GM04504 (cell line): ENCODE measurements at places on chromosomes 5 and 9.

DNA sequence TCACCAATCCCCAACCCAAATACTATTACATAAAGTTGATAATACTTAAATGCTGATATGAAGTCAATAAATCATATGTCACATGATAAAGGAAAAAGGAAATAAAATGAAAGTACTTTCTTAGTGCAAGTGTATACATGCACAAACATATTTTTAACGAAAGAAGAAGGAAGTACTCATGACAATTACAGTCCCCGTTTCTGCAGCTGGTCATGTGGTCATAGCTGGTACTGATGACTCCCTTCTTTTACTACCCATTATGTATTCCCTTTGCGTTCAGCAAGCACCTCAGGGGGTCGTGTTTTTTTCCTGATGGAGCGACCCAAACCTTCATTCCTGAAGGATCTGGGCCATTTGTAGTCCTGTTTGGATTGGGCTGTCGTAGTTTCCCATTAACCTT is 27.3 kb downstream of the CENPP start:
- no peak for DNase-seq

DNA sequence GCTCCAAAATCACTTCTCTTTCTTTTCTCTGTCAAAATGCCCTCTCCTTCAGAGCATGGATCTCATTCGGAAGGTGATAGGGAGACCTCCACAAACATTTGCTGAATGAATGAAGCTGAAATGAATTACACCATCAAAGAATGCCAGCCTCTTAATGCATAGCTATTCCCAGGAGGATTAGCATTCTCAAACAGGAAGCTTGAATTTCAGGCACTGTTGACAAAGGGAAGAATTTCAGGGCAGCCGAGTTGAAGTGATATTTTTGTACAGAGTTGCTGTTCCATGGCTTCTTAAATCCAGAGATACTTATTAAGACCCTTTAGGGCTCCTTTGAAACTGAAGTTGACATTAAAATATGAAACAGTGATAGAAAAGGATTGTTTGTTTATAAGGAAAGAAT is 18.8 kb downstream of the HBEGF start:
- no peak for DNase-seq

- no peak for DNase-seq
These were observed 18.4 kb upstream of the DEPDC1B start for GRCh38 chr5:60718166-60718892.

- DNase-seq: no peak
These were observed 10.1 kb downstream of the RNF145 start for GRCh38 chr5:159199225-159199624.

GRCh38 chr5:8807636-8808035 is 738.2 kb downstream of the SEMA5A start:
- DNase-seq: no peak

DNA sequence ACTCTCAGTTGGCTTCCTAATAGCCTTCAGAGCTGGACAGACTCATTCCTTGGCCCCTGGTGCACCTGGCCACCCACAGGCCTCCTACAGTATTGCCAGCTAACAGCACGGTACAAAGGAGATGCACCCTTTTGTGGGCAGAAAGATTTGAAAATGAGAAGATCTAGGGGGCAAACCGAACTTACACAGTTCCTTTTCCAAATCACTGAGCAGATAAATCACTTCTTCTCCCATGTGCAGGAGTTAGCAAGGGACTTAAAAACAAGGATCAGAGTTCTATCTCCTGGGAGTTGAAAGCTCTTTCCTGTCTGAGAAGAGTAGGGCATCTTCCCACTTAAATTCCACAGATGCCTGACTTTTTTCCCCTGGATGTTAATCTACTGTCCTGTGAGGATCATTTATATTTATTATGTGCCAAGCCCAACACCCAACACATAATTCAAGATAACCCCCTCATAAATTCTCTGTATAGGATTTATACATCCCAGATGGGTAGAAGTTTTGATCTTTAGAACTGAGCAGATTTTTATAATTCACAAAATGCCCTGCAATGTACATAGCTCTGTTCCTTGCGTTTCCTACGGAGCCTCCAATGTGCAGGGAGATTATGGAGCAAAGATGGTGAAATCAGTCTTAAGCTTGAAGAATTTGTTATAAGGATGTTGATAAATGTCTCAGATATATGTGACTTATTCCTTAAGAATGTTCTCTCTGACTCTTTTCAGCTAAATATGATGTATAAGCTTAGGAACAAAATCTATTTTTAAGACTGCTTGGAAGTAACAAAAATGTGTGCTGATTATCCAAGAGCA is 207.2 kb upstream of the DAPK1 start:
- no peak for DNase-seq

GRCh38 chr9:130472184-130472705 is 27.5 kb downstream of the ASS1 start:
- DNase-seq: no peak

- DNase-seq: no peak
These were observed 192.2 kb downstream of the HSD17B3 start for GRCh38 chr9:96109680-96110351.

GRCh38 chr5:12335938-12336337 is 431.7 kb upstream of the CTNND2 start:
- DNase-seq: no peak

DNA sequence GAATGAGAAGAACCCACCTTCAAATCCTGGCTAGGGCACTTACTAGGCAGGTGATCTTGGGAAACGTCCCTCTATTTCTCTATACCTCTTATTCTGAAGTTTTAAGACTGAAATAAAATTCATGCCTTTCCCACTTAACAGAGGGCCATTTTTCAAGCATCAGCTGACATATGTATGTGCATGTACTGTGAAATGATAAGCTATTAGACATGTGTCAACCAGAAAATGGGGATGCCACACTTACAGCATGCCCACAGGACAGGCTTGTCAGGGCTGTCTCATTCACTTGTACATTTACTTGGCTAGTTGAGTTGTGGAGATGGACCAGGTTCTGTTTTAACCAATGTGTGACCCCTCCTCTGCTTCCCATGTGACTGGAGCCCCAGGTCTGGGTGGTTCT is 78.5 kb downstream of the C9orf152 start:
- DNase-seq: no peak

DNA sequence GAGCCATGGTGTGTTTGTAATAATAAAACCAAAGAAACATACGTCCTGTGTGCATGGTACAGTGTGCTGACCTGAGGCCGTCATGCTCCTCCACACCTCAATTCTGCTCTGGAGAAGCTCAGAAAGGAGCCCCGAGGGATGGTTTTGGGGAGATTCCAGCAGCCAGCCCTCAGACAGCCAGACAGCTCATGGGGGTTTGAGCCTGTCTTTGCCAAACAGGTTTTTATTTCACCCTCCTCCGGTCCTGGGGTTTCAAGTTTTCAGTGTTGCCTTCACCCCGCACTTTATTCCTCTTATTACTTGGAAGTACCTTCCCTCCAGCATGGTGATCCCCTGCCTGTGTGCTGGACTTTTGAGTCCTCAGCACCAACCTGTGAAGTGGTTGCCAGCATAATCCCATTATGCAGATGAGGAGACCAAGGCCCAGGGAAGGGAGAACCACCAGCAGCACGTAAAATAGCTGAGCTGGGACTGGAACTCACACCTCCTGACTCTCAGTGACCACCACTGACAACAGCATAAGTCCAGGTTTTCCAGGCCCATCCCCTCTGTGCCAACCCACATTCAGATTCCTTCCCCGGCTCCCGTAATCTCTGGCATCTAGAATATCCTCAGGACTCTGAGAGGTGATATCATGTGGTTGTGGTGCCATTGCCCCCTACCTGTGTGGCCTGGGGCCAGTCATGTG is 35.1 kb downstream of the TGFBI start:
- no peak for DNase-seq

- peak; percentile 90 for DNase-seq
These were observed 7.1 kb downstream of the UBAP1 start for GRCh38 chr9:34185778-34186551.

DNA sequence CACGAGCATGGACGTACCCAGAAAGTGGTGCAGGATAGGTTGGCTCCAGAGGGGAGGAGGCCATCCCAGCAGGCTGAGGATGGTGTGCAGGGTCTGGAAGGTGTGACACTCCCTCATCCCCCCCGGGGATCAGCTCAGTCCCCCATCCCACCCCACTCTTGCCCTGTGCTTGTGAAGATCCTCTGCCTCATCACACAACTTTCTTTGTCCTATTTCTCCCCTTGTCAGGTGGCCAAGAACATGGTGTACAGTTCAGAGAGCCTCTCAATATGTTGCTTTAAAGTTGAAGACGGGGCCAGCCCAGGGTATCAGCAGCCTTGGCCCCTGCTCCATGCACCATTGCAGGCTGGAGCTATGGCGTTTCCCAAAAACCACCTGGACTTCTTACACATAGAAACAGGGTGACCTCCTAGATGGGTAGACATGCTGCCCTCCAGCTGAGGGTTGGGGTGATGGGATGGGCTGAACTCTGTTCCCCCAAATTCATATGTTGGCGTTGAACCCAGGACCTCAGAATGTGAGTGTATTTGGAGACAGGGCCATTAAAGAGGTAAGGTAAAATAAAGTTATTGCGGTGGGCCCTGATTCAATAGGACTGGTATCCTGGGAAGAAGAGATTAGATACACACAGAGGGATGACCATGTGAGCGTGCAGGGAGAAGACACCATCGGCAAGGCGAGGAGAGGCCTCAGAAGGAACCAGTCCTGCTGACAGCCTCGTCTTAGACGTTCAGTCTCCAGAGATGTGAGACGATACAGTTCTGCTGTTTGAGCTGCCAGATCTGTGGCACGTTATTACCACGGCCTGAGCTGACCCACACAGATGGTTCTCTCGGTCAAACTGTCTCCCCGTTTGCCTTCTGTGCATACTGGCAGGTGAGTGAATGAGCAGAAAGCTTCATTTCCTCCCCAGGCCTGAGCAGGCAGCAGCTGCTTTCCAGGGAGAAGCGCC is 272.5 kb downstream of the GADD45G start:
- no peak for DNase-seq

- peak; percentile 87 for DNase-seq
These were observed 91.5 kb upstream of the DNAH5 start for GRCh38 chr5:14035859-14036503.

- no peak for DNase-seq
These were observed 108.9 kb upstream of the CHD1 start for GRCh38 chr5:99037668-99038067.

DNA sequence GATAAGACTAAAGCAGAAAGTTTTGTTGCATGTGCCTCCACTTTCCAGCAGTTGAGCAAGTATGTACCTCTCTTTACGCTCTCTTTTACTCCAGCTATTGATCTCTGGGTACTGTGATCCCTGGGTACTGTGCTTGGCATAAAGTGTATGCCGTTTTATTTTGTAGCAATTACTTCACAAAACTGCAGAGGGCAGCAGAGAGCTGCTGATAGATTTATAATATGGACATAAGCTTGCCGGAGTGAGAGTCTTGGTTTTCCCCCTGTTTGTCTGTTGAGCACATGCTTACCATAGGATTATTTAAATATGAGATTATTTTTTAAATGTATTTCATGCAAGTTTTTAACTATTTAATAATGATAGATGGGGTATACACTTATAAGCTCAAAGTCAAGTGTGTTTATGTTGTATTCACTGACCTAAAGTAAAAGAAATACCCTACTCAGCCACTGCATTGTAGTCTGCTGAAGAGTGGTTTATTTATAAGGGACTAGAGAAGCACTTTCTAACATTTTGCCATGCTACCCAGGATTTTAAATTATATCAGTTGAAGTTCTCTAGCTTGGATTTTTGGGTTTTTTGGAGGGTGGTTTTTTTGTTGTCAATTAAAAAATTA is 13.0 kb downstream of the TTC1 start:
- peak; percentile 32 for DNase-seq

GRCh38 chr5:71899865-71900342 is 180.8 kb downstream of the CARTPT start:
- DNase-seq: no peak

DNA sequence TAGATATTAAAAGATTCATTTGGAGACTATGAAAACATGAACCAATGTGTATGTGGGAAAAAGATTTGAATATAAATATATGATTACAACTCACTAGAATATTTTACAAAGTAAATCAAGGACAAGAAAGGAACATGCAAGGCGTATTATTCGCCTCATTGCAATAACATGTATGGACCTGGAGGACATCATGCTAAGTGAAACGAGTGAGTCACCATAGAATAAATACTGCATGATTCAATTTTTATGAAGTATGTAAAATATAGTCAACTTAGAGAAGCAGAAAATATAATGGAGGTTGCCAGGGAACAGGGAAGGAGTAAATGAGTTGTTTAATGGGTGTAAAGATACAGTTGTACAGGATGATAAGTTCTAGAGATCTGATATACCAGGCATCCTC is 4.9 kb downstream of the TXNDC8 start:
- no peak for DNase-seq

- DNase-seq: no peak
These were observed 47.9 kb upstream of the PPP2CA start for GRCh38 chr5:134273642-134274395.

DNA sequence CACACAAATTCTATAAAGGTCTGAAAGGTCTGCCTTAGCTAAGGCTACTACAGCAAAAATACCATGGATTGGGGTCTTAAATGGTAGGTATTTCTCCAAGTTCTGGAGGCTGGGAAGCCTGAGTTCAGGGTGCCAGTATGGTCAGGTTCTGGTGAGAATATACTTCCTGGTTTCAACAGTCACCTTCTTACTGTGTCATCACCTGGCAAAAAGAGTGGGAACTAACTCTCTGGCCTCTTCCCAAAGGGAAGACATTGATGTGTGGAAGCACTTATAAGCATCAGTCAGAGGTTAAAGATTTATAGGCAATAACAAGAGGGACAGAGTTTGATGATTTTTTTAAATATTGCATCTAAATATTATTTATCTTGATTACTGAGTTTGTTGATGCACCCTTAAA is 53.0 kb downstream of the ZNF622 start:
- DNase-seq: no peak

DNA sequence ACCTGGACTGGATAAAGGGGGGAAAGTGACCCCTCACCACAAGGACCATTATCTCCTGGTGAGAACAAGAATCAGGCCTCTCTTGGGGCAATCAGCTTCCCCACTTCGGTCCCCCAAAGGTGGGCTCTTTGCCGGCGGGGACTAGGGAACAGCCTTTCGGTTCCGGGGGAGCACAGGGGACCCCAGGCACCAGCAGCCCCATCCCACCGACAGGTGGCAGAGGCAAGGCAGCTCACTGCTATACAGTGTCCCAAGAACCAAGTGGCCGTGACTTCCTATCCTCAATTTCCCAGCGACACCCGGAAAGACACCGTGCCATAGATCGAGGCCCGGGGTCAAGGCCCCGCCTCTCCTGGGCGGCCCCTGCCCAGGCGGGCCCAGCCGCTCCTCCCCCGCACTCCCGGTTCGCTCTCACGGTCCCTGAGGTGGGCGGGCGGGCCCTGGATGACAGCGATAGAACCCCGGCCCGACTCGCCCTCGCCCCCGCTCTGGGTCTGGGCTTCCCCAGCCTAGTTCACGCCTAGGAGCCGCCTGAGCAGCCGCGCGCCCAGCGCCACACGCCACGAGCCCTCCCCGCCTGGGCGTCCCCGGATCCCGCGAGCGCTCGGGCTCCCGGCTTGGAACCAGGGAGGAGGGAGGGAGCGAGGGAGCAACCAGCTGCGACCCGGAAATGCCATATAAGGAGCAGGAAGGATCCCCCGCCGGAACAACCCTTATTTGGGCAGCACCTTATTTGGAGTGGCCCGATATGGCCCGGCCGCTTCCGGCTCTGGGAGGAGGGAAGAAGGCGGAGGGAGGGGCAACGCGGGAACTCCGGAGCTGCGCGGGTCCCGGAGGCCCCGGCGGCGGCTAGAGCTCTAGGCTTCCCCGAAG is 655 bp upstream of the EGR1 start:
- DNase-seq: peak; percentile 99
